ENCODE measurements at places on chromosomes 4 and X.

DNA sequence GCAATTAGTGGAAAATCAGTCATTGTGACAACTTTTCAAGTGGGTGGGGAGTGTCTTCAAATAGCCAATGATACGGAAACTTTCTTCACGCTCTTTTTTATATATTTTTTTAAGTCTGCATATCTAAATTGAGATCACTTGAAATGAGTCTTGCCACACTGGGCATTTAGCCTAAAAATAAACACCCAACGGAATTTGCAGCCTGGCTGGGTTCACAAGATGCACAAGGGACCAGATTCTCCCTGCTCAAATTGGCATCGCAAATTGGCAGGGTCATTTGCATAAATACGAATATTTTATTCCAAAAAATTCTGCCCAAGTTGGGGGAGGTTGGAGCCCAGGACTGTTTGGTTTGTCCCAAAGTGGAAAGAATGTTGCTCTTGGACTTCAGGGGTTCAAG, 87.6 kb downstream of the LIMCH1 start:
- no peak for DNase-seq

DNA sequence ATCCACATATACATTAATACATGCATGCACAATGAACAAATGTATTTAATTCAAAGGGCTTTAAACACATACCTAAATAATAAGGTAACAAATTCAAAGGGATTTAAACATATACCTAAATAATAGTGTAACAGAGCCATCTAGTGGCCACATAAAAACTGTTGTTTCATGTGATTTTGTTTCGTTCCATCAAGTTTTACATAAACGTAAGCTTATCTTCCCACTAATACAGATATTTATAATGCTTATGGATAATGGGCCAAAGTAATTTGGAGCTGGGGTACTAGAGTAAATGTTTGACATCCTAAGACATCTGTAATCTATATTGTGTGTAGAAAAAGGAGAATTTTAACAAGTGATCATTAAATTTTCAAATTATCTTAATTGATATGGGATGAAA, 82.3 kb downstream of the PRSS12 start:
- DNase-seq, result no peak

DNA sequence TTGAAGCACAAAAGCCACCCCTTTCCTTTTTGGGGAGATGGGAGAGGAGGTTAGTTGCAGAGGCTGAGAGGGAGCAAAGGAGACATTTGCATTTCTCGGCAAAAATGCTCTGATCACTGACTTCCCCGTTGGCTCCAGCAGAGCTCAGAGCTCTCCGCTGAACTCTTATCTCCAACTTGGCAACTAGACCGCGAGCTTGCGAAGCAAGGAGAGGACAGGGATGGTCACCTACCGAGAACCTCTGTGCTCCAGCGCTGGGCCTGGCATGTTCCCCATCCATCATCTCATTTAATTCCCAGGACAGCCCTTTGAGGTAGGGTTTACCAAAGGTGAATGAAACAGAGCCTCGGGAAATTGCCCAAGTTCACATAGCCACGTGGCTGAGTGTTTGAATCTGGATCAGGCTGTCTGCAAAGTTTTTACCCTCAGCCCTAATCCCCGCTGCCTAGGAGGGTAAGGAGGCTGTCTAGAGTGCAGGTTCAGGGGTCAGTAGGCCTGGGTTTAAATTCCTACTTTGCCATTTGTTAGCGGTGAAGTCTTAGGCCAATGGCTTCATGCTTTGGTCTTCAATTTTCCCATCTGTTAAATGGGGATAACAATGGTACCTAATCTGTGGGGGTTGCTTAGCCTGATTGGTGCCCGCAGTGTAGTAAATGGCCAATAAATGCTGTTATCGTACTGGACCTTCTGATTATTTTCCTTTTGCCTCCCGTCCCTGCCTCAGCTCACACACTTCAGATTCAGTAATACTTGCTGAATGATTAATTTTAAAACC, 3.8 kb upstream of the CITED1 start:
- no peak for DNase-seq

DNA sequence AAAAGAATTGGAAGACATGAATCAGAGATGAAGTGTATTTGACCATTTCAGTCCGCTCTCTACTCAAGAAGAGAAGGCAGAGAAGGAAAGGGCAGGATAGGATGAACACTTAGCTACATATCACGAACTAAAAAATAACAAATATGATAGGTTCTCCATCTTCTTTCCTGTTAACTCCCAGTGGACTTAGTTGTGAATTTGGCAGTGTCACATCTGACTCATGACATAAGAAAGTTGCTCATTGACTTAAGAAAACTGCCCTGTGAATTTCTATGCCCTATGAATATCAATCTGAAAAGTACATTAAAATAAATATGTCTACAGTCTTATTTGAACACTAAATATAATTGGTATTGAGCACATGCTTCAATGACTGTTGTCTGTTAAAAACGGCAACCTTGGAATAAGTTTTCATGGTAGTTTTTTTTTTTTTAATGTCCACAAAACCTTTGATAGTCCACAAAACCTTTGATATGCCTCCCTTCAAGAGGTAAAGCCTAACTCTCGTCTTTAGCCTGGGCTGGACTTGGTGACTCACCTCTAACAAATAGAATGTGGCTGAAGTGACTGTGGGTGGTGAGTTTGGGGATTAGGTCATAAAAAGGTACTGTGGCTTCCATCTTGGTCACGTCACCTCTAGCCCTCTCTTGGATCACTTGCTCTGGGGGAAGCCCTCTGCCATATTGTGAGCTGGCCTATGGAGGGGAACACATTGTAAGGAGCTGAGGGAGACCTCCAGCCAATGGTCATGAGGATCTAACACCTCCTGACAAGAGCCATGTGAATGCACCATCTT, 184.7 kb upstream of the S100G start:
- DNase-seq, result no peak

GRCh38 chrX:53684415-53685192, 1.9 kb downstream of the HUWE1 start:
- no peak for DNase-seq

GRCh38 chr4:101145021-101145420, 202.3 kb downstream of the PPP3CA start:
- no peak for DNase-seq

DNA sequence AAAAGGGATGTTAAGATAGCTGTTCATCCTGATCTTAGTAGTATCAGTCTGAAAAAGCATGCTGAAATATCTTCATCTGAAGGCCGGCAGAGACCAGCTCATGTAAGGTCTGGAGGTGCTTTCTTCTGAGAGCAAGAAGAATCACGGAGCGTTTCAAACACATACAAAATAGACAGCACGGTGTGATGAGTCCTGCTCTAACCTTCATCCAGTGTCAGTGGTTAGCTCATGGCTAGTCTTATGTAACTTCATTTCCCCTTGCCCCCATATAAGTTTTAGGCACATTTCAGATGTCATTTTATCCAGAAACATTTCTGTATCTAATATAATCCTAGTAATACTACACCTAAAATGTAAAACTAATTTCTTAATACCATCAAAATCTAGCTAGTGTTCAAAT, 27.8 kb downstream of the ADD1 start:
- no peak for DNase-seq

GRCh38 chr4:2742823-2743517, 13.2 kb downstream of the TNIP2 start:
- no peak for DNase-seq

GRCh38 chr4:100968046-100968445, 379.3 kb downstream of the PPP3CA start:
- no peak for DNase-seq

- DNase-seq, result no peak
These were observed 4.6 kb downstream of the MMAA start for GRCh38 chr4:145623831-145624230.

GRCh38 chr4:111641813-111642579, 503.3 kb upstream of the FAM241A start:
- DNase-seq, result no peak
